ENCODE measurements at places on chromosomes 1 and 21. TPM values are rescaled to one million over a fixed set of nuclear protein-coding genes. Genes with fewer than 3 reads are reported as not detected.

The WDR26 gene
- total RNA-seq, result 90.2 TPM

The CACYBP gene
- total RNA-seq, result 147 TPM

The KCNA3 gene
- total RNA-seq, result 68.4 TPM

The CELA3B gene
- total RNA-seq, result not detected

The DDR2 gene
- total RNA-seq, result 0.34 TPM

The SLC1A7 gene
- not detected for total RNA-seq

The VWA1 gene
- 0.85 TPM for total RNA-seq

The PDXK gene
- 96.9 TPM for total RNA-seq

GRCh38 chr1:13593511-13594131, 10.0 kb downstream of the PDPN start:
- no peak for DNase-seq

DNA sequence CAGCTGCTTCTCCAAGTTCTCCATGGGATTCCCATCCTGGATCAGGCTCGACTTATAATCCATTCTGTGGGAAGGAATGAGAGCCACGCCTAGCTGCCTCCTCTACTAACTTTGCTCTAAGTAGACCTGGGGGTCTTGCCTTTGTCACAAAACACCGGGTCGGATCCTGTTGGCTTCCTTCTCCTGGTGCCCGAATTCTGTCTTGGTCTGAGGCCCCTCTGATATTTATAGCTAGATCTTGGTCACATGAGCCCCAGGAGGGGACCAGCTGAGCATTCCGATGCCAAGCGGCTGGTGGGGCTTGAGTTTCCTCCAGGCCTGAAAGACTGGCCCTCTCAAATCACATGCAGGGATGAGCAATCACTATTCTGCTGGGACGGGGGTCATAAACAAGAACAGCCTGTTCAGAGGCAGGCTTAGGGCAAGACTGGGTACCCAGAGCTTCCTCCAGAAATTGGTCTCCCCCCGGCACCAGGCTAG, at the start of gene TRIM63:
TSS of gene TRIM63 (minus strand) at position 199 of the 480 bp plus-strand sequence. CDS start at position 63, 136 bp downstream.
- no peak for DNase-seq

GRCh38 chr1:109263234-109263596, 13.9 kb downstream of the CELSR2 start:
- no peak for DNase-seq

DNA sequence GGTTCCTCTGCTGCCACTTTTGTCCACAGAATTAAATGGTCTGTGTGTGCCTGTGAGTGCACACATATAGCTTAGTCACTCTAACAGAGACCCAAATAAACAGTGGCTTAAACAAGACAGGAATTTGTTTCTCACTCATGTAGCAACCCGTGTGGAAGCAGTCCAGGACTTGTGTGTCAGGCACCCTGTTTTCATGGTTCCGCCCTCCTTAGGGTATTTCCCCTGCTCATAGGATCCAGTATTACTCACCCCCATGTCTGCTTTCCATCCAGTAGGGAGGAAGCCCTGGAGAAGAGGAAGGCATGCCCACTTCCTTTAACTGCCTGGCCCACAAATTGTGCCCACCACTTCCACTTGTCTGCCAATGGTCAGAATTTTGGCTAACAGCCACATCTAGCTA, 41.3 kb upstream of the TACSTD2 start:
- DNase-seq, result no peak

GRCh38 chr1:94314222-94314858, 77.0 kb upstream of the ARHGAP29 start:
- no peak for DNase-seq

DNA sequence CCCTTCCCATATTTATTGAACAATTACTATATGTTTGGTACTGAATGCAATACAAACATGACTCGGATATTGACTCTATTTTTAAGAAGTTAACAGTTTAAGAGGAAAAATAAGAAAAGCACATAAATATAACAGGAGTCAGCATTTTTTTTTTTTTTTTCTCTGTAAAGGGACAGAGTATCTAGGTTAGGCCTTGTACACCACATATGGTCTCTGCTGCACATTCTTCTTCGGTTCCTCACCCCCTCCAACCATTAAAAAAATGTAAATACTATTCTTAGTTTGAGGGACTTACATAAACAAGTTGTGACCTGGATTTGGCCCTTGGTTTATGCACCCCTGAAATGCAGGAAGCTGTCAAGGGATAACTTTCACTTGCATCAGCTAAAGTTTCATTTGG, 40.4 kb downstream of the PHC2 start:
- no peak for DNase-seq

GRCh38 chr1:108610073-108610472, 50.2 kb downstream of the EEIG2 start:
- no peak for DNase-seq

DNA sequence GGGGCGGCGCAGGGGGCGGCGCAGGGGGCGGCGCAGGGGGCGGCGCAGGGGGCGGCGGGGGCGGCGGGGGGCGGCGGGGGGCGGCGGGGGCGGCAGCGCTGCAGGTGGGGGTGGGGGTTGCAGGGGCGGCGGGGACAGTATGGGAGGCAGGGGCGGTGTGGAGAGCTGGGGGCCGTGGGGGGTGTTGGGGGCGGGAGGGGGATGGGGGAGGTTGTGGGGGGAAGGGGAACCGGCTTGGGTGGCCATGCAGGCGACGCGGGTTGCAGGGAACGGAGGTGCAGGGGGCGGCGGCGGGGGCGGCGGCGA, 13.0 kb upstream of the SLC19A1 start:
- no peak for DNase-seq

DNA sequence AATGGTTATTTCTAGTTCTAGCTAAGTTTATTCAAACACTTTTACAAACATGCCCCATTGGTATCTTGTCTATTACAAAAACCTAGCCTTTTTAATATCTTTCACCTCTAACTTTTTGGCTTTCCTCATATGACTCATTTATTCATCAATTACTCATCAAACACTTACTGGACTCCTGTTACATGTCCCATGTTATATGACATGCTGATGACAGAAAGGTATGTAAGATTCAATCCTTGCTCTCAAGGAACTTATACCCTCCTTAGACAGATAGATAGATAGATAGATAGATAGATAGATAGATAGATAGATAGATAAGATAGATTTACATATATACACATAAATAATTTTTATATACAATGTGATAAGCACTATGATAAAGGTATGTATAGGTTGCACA, 33.9 kb upstream of the INSL5 start:
- DNase-seq, result no peak

DNA sequence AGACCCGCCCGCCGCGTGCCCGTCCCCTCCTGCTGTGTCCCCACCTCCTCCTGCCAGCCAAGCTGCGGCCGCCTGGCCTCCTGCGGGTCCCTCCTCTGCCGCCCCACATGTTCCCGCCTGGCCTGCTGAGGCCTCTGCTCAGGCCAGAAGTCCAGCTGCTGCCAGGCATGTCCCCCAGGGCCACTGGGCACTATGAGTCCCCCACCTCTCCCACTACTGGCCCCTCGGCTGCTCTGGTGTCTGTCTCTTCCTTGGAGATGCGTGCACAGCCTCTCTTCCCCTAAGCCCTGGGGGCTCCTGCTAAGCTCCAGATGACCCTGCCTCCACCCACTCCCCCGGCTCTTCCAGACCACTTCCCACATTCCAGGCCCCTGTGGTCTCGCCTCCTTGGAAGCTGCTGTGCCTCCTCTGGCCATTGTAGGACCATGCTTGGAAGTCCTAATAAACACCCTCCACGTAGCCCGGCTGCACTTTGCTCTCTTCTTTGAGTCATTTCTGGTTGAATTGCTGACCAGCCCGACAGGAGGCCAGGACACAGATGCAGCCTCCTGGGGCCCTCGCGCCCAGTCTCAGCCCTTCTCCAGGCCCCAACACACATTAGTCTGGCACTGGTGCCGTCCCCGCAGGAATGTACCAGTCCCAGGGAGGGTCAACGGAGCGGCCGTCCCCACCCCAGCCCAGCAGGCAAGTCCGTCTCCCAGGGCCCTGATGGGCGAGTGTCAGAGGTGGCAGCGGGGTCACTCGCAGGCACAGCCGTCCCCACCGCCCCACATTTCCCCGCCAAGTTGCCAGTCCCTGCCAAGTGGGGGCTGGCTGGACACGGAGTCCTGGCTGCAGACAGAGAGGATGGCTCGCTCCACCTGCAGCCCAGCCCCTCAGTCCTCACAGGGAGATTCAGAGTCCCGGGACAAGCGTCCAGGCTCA, 1.1 kb downstream of the KRTAP10-12 start:
- no peak for DNase-seq

- DNase-seq, result no peak
These were observed 1.3 kb upstream of the RD3 start for GRCh38 chr1:211493133-211493871.

DNA sequence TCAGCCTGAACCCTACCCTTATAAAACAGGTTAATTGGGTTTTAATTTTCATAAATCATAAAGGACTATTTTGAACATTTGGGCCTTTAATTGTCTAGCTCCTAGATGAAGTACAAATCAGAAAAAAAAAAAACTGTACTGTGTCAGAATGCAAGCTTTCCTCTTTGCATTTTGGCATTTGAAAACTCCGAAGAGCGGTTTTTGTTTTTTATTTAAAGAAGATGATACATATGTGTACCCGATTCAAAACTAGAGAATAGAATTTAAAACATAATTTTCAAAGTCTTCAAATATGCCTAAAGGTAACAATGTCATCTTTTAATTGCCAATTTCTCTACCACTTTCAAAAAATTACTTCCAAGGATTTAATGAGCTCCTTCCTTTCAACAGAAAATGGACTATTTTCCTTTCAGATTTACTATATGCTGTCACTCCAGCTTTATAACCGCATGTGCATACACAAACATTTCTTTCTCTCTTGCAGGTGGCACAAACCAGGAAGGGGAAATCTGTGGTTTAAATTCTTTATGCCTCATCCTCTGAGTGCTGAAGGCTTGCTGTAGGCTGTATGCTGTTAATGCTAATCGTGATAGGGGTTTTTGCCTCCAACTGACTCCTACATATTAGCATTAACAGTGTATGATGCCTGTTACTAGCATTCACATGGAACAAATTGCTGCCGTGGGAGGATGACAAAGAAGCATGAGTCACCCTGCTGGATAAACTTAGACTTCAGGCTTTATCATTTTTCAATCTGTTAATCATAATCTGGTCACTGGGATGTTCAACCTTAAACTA, 33.7 kb downstream of the MRPL39 start:
- DNase-seq, result no peak

- no peak for DNase-seq
These were observed 385.8 kb upstream of the DUSP10 start for GRCh38 chr1:222127526-222128152.

DNA sequence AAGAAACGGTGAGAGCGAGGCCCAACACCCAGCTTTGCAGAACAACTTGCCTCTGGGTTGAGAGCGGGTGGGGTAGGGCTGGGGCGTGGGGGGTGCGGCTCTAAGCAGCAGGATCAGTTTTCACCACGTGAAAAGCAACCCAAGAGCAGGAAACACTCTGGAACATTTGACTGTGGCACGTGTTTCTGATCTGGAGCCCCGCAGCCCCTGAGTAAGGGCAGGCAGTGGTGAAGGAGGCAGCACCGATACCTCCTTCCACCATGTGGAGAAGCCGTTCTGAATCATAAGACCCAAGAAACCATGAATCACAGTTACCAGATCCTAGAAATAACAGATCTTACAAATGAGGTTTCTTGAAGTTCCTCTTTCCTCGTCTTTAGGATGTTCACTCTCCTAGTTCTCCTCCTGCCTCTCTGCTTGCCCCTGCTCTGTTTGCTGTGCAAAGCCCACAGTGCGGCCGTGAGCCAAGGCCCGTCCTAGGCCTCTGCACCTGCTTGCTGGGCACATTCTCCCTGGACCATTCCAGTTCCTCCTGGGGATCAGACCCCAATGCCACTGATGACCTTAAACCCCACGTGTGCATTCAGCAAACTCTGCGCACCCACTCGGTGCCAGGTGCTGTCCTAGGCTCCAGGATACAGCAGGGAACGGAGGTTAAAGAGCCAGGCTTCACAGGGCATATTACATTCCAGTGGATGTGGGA, 31.9 kb downstream of the SLC1A7 start:
- DNase-seq, result no peak

DNA sequence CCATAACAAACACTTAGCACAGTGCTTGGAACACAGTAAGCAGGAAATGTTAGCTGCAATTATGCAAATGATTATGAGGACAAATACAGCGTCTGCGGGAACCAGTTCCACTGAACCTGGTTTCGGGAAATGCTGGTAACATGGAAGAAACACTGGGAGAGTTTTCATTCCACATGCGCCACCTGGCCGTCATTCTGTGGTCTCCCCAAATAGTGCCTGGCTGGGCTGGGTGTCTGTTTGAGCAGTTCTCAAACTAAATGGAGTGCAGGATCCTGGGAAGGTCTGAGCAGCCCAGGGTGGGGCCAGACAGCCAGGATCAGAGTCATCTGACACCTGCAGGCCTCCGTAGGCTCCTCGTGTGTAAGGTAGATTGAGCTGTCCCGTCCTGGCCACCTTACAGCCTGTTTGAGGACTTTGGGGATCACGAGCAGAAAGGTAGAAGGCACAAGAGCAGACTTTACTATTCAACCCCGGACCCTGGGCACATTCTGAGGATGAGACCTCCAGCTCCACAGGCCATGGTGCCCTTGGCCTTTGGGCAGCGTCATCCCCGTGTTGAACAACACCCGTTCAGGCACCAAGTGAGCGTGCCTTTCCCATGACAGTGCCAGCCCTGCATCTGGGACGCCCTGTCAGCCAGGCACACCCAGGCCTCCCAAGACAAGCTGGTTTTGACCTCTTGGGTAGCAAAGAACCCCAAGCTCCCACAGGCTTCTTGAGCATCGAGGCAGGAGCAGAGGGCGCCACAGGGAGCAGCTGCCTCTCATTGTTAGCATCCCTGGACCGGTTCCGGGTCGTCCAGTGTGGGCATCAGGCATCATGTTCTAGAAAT, 101.9 kb downstream of the PRDM2 start:
- no peak for DNase-seq

DNA sequence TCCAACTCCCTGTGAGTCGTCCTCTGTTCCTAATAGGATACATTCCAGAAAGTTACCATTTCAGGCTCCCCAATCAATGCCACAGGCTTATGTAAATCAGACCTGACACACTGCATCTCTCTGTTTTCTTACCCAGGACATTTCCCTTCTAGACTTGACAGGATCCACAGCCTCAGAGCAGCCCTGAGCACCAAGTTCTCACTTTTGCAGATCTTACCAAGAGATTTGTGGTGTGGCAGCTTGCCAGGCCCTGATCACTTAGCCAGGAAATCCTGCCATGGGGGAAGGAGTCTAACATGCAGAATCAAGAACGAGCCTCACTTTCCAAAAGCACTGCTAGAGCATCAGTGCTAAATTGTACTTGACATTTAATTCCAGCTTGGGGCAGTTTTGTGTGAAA, 202.9 kb downstream of the TBX15 start:
- DNase-seq, result no peak

GRCh38 chr1:112990271-112990670, 34.3 kb upstream of the SLC16A1 start:
- DNase-seq, result no peak

DNA sequence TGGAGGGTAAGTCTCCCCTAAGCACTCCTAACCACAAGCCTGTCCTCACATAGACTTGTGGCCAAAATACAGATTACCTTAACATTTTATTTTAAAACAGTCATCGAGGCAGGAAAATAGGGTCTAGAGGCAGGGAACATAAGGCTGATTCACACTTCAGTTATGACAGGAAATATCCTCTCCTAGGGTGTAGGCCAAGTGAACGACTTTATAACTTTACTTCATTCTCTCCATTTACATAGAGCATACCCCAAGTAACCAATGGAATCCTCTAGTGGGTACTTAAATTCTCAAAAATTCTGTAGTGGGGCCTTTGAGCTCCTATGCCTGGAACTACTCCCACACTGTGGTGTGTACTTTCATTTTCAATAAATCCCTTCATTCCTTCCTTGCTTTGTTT, 113.0 kb downstream of the WDR3 start:
- no peak for DNase-seq
